ENCODE measurements at places on chromosomes 3 and 15. TPM values are rescaled to one million over a fixed set of nuclear protein-coding genes. Genes with fewer than 3 reads are reported as not detected.

DNA sequence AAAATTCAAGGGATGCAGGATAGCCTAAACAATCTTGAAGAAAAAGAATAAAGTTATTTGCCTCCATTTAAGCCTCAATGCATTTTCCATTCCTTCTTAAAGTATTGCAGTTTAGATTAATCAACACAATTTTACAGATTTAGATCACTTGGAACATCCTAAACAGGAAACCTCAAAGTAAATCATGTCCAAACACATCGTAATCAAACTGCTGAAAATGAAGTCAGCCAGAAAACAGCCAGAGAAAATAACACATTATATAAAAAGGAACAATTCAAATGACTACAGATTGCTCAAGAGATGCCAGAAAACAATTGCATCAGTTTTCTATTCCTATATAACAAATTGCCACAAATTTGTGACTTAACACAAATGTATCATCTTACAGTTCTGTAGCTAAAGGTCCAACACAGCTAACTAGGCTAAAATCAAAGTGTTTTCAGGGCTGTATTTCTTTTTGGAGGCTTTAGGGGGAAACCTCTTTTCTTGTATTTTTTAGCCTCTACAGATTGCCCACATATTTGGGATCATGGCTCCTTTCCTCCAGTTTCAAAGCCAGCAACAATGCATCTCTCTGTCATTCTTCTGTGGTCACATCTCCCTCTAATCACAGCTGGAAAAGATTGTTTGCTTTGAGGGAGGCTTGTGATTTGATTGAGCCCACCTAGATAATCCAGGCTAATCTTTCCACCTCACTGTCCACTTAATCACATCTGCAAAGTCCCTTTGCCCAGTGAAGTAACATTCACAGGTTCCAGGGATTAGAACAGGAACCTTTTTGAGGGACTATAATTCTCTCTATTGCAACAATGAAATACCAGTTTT lies 543.3 kb upstream of the UBE2E2 start:
- H3K4me3 ChIP-seq: no peak overlapping the region
- H3K36me3 ChIP-seq: no peaks in the 10 kb centered on the region
- DNase-seq: no peak
- no peaks in the 10 kb centered on the region for H3K27me3 ChIP-seq

MCF2L2 gene
- total RNA-seq: 1.5 TPM

- no peak overlapping the region for H3K27ac ChIP-seq
- H3K36me3 ChIP-seq: no peaks in the 10 kb centered on the region
- H3K27me3 ChIP-seq: no peaks in the 10 kb centered on the region
- H3K4me3 ChIP-seq: no peak overlapping the region
- H3K4me1 ChIP-seq: peaks cover 3% of the 10 kb centered on the region
- no peak for DNase-seq
Observed at GRCh38 chr15:62601777-62602545, 436.9 kb upstream of the C2CD4B start.

DNA sequence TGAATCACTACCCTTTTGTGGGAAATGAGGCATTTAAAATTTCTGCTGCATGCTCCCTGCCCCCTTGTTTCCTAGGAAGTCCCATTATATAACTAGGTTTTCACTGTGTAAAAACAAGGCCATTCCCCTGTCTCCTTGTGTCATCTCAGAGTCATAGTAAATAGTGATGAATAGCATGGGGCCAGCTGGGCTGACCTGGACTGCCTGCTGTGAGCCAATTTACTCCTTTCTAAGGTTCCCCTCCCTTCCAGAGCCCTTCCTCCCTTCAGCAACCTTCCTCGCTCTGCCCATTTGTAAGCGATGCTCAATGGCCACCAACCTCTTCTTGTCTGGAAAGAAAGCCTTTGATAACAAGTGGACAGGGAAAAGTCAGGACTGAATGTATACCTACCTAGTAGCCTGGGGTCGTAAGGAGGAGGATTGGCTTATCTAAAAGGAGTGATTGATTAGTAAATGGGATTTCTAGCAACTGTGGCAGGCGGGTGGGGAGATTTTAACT lies 11.7 kb downstream of the ITGA11 start:
- no peaks in the 10 kb centered on the region for H3K36me3 ChIP-seq
- H3K4me3 ChIP-seq: no peak overlapping the region
- peaks cover 5% of the 10 kb centered on the region for H3K4me1 ChIP-seq
- H3K27me3 ChIP-seq: no peaks in the 10 kb centered on the region
- no peak for DNase-seq

- DNase-seq: no peak
- no peaks in the 10 kb centered on the region for H3K4me1 ChIP-seq
- H3K4me3 ChIP-seq: no peak overlapping the region
- H3K27ac ChIP-seq: no peak overlapping the region
Observed at GRCh38 chr3:13318626-13319470, 101.3 kb downstream of the NUP210 start.

GADL1 gene
- total RNA-seq: 0.06 TPM

GRCh38 chr3:16374047-16374934 lies 109.3 kb downstream of the OXNAD1 start:
- no peaks in the 10 kb centered on the region for H3K27me3 ChIP-seq
- H3K4me3 ChIP-seq: no peak overlapping the region
- no peak overlapping the region for H3K27ac ChIP-seq
- peaks cover 6% of the 10 kb centered on the region for H3K36me3 ChIP-seq

All from lung (tissue), 17 donors.